ENCODE measurements at places on chromosomes 13 and 19.

DNA sequence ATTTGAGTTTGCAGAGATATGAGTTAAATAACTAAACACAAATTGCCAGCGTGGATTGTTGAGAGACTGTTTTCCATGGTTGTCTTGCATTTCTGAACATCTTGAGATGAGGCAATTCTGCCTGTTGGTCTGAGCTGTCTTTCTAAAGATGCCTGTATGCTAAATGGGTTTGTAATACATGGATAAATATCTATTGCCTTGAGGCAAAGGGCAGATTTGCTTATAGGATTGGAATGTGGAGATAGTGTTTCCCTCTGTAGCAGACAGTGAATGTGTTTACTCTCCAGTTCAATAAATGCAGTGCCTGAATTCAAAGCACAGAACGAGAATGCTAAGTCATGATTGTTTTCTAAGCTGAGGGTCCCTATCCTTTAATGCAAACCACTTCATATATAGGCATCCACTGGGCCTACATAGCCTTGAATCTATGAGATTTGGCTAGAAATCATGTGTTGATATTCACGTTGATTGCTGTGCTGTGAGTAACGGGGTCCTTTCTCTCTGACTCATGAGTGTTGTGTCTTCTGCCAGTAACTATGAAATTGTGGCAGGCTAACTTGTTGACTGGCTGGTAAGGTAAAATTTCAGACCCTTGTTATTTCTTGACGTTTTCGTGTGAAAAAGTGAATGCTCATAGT, 2554.8 kb downstream of the PCDH9 start:
- DNase-seq = no peak

DNA sequence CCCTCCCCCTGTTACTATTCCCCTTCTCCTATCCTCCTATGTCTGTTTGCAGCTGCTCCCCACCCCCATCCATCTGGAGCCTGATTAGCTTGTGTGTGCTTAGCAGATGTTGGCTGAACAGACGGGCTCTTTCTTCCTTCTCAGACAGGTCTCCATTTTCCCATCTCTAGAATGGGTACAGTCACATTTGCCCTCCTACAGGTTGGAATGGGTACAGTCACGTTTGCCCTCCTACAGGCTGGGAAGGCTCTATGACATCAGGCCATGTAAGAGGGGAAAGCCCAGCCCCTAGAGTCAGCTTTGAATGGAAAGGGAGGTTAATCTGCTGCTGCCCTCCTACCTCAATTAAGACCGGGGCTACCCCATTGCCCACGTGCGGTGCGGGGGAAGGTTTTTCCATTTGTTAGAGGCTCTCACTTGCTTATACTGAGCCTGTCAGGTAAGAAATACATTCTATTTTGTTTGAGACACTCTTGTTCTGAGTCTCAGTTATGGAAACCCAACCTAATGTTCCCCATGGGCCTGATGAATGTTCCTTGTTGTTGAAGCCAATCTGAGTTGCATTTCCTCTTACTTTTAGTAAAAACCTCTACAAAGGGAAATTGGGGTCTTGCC, 2.2 kb upstream of the CLEC17A start:
- no peak for DNase-seq

- no peak for DNase-seq
Measured at GRCh38 chr19:3672575-3672948, 27.7 kb downstream of the PIP5K1C start.

GRCh38 chr13:82661126-82661525, 1221.1 kb downstream of the SLITRK1 start:
- DNase-seq = no peak

DNA sequence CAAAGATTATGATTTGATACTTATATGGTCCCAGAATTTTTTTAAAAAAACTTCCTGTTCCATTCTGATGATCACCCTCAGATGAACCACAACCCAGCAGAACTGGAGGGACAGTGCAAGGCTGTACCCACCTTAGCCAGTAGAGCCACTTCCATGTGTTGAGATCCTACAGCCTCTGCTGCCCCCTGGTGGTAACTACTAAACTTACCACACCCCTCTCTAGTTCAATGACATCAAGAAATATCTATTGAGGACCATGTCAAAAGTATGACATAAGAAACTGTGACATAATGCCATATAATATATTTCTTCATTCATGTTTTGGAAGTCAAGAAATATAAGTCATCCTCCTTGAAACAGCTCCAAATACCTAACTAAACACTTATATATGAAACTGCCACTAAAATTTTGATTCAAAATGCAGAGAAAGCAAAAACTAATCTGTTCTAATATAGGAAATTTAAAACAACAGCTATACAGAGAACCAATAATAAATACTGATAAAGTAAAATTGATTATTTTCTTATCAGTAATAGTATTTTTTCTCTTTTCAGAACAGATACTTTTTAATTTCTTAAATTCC, 412.6 kb downstream of the KCTD12 start:
- DNase-seq = peak; percentile 76

DNA sequence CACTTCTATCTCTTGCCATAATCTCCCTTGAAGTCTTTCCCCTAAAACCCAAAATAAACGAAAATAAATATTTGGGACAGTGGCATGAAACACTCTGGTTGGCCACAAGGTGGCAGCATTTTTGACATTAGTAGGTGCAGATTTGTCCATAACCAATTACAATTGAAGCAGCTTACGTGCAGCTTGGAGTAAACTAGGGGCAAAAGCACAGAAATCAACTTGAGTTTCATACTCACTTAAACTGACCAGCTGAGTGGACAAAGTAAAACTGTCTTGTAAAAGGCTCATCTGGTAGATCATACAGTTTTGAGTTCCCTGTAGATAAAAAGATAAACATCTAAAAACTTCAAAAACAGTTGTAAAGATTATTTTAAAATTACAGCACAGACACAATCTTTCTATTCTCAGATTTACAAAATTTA, 18.8 kb downstream of the PDCD5 start:
- no peak for DNase-seq

DNA sequence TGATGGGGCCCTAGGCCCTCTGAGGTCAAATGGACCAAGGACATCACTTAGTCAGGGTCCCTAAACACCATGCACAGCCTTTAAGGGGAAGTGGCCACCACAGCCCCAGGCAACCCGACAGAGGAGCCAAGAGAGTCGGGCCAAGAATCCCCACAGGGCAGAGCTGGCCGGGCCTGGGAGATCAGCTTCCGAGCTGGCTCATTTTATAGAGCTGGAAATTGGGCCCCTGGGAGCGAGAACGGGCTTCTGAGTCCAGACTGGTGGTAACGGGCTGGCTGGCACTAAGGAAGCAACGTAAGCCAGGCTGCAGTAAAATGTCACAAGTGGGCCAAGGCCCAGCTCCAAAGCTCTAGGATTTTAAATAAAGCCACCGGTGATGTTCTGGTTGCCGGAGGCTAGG, 51.1 kb downstream of the HSPH1 start:
- no peak for DNase-seq

DNA sequence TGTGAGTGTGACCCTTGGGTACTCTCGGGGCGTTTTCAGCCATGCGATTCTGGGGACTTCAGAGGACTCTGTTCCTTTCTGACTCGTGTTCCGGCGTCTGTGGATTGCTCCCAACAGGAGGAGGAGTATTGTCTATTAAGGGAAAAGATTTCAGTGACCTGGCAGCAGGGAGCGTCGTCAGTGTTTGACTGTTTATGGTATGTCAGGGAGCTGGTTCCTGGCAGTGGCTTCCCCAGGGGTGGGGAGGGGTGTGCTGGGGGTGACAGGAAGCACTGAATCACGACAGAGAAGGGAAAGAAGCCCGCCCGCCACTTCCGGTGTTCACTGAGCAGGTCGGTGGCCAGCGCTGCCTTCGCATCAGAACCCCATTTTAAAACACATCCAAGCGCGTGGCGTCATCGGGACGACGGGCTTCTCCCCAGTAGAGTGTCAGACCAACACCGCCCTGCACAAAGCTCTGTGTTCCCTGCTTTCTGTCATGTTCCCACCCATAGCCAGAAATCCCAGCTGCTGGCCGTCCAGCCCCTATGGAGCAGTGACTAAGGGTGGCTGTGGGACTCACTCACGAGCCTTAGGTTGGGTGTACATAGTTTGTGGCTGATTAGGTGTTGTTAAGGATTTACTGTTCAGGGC, 33.8 kb downstream of the COL4A2 start:
- DNase-seq = peak; percentile 78

GRCh38 chr19:16886305-16886880, 2.4 kb upstream of the F2RL3 start:
- DNase-seq = no peak

DNA sequence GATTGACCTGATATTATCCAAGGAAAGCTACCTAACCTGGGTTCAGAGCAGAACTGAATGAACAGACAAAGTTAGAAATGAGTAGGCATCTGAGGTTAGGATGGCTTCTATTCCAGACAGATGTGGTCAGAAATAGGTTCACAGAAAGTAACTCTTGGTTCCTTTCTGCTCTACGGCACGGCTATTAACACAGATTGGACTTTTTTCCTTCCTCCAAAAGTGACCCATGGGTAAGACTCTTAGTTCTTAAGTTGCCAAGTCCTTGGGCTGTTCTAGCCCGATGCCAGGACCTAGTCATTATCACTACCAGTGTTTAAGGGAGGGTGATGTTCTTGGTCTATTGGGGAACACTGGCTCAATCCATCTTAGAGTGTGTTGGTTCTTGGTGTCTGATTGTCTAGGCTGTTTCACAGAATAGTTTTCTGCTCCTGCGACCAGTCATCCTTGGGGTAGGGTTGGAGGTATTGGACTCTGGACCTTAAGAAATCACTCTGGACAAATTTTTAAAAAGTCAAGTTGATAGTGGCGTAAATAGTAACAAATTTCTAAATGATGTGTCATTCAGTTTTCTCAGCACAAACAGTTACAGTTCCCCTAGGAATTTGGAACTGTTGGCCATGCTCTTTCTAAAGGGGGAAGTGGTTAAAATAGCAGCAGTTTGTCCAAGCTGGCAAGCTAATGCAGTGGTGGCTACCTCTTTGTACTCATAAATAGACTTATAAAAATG, 60.1 kb upstream of the MYCBP2 start:
- DNase-seq = no peak

GRCh38 chr13:102472650-102473049, 70.8 kb upstream of the FGF14 start:
- DNase-seq = no peak

GRCh38 chr19:1255186-1256161, 7.1 kb downstream of the MIDN start:
- DNase-seq = no peak

DNA sequence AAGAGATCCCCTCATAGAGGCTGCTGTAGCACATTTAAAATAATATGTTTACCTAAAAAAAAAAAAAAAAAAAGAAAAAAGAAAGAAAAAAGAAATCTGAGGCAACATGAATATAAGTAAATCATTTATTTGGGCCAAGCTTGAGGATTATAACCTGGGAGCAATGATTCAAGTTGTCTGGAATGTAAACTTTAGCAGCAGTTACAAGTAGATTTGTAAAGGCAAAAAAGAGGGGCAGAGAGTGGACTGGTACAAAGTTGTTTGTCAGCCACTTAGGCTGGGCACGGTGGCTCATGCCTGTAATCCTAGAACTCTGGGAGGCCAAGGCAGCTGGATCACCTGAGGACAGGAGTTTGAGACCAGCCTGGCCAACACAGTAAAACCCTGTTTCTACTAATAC, 11.3 kb downstream of the ZNF43 start:
- DNase-seq = no peak

GRCh38 chr13:40388617-40389016, 277.8 kb downstream of the FOXO1 start:
- DNase-seq = no peak

GRCh38 chr13:35164324-35164932, 222.4 kb downstream of the NBEA start:
- DNase-seq = no peak

- DNase-seq = no peak
Measured at GRCh38 chr19:54425382-54425723, 10.1 kb downstream of the TTYH1 start.

- DNase-seq = no peak
Measured at GRCh38 chr13:41956272-41956671, 4.6 kb downstream of the VWA8 start.

DNA sequence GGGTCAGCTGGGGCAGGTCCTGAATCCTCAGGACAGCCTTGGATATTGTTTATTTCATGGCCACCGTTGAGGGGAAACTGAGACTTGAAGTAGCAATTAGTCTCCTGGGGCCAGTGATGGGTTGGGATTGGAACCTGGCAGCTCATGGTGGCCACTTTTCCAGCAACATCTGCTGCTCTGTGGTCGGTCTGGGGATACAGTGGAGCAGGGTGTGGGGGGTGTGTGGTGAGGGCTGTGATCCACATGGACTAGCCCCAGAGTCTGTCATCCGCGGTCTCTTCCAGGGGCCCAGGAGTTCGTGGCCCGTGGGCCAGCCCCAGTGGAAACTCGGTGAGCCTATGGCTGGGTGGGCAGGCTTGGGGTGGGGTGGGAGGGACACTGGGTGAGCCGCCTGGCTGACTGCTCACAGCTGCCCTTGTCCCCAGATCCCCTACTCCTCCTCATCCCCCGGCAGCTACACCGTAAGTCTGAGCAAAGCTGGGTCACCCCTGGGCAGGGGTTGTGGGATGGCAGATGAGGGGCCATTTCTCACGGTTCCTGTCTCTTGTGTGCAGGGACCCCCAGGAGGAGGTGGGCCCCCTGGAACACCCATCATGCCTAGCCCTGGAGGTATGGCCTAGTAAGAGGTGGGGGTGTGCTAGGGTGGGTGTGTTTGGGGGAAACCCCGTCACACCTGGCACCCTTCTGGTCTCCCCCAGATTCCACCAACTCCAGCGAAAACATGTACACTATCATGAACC, 5.5 kb downstream of the ISYNA1 start:
- no peak for DNase-seq

- DNase-seq = no peak
Measured at GRCh38 chr19:7832009-7832408, 2.0 kb downstream of the EVI5L start.

GRCh38 chr13:54733639-54734038, 1705.0 kb downstream of the OLFM4 start:
- DNase-seq = no peak

- DNase-seq = no peak
Measured at GRCh38 chr19:16042533-16043085, 33.7 kb upstream of the TPM4 start.

- peak; percentile 25 for DNase-seq
Measured at GRCh38 chr19:17200408-17201079, 14.6 kb upstream of the USE1 start.

- peak; percentile 89 for DNase-seq
Measured at GRCh38 chr19:45767410-45767880, 1.6 kb downstream of the SIX5 start.

DNA sequence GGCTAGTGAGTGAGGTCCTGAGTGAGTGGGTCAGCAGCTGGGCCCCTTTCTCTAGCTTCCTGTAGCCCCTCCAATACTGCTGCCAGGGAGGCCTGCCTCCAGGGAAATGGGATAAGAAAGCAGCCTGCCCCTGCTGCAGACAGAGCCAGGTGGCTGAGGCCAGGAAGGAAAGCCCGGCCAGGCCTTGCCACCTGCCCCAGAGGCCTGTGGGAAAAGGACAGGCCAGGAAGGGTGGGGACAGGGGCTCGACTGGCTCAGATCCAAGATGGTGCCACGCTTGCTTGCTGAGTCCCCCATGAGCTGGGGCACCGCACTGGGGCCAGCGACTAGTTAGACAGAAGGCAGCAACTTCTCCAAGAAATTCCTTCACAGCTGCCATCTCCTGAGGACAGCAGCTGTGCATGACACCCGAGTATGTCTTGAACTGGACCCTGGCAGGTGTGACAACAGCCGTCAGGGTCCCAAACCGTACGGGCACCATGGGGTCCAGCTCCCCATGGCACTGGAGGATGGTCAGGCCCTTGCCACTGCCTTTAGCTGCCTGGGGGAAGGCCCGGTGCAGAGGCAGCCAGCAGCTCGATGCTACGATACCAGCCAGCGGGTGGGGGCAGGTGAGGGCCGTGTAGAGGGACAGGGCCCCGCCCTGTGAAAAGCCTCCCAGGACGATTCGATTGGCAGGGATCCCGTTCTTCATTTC, 5.1 kb upstream of the PRR36 start:
- DNase-seq = no peak

Measured in left hindlimb (tissue), 1 donor.